Foreskin keratinocyte (primary cell): ENCODE measurements at places on chromosomes 12 and 14. TPM values are rescaled to one million over a fixed set of nuclear protein-coding genes. Genes with fewer than 3 reads are reported as not detected.

GRCh38 chr12:6135071-6135470 lies 10.6 kb upstream of the VWF start:
- DNase-seq: no peak

- no peak for DNase-seq
Observed at GRCh38 chr14:104436741-104437701, 142.5 kb upstream of the C14orf180 start.

DNA sequence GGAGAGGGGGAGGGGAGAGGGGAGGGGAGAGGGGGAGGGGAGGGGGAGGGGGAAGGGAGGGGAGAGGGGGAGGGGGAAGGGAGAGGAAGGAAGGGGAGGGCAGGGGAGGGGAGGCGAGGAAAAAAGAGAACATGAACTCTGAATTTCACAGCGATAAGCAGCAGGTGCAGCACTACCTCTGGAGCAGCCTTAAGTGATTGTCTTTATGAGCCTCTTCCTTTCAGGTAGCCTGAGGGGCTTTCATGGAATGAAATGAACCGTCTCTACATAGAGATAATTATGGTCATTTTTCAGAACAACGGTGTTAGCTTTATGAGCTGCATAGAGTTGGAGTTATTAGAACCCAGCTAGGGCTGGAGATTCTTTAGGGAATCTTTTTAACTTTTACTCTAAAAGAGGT lies 18.1 kb upstream of the PTCSC3 start:
- DNase-seq: no peak

DNA sequence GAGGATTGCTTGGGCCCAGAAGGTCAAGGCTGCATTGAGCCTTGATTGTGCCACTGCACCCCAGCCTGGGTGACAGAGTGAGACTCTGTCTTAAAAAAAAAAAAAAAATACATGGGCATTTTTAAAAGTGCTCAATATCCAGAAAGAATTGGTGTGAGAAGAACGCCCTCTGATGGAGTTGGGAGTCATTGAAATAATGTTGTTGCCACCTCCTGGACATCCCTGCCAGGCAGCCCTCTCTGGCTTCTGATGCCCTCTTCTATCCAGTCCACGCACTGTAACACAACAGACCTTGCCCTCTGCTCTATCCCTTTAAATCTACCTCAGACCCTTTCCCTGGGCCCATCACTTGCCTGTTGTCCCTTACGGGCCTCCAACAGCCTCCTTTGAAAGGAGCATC lies 4.9 kb downstream of the PTGDR start:
- DNase-seq: no peak

- DNase-seq: no peak
Observed at GRCh38 chr12:31316891-31317290, 9.1 kb downstream of the SINHCAF start.

JPH4 gene
- not detected in 2 replicates for total RNA-seq

GUCY2C gene
- total RNA-seq: not detected in 2 replicates

CLEC4C gene
- total RNA-seq: not detected in 2 replicates

TMEM229B gene
- total RNA-seq: 2.2 and 3.4 TPM in 2 replicates

KRT3 gene
- not detected in 2 replicates for total RNA-seq

PKP2 gene
- 76.0 and 84.4 TPM in 2 replicates for total RNA-seq

PZP gene
- not detected in 2 replicates for total RNA-seq

TMEM19 gene
- 17.3 and 18.6 TPM in 2 replicates for total RNA-seq
